ENCODE measurements at places on chromosomes 13 and 19.

- DNase-seq, result no peak
Measured at GRCh38 chr13:101763191-101763590, 310.7 kb downstream of the ITGBL1 start.

DNA sequence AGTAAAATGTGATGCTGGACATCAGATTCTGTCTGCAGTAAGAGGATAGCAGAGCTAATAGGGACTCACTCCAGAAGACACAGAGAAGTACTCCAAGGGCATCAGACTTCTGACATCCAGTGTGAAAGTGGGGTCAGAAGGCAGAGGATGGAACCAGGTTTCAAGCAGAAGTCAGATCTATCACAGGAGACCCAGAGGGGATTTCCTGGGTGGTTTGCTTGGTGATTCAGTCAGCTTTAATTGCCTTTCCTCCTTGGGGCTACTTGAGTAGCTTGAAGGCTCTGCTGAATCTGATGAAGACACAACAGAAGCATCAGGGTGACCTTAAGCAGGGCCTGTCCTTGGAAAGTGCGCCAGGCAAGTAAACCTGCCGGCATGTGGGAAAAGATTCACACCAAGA, 300.6 kb downstream of the COG6 start:
- no peak for DNase-seq

GRCh38 chr13:106986033-106986484, 418.1 kb upstream of the ARGLU1 start:
- no peak for DNase-seq

- no peak for DNase-seq
Measured at GRCh38 chr13:36710396-36710795, 36.6 kb downstream of the SERTM1 start.

DNA sequence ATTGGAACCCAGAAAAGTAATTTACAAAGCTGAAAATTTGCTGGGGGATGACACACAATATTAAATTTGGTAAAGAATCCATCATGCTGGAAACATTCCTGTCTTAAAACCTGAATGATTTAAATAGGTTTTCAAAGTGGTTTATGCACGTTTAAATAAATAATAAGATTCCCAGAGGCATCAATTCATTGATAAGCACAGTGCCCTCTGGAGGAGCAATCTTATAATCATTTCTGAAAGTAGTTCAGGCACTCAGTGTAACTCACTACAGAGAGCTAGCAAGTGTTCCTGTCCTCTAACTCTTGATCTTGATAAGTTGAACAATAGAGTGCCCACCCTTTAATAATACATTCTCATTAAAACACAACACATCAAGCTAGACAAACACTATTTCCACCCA, 43.5 kb upstream of the SHISA2 start:
- no peak for DNase-seq

GRCh38 chr13:112675366-112675756, 14.5 kb upstream of the ATP11A start:
- DNase-seq, result no peak

DNA sequence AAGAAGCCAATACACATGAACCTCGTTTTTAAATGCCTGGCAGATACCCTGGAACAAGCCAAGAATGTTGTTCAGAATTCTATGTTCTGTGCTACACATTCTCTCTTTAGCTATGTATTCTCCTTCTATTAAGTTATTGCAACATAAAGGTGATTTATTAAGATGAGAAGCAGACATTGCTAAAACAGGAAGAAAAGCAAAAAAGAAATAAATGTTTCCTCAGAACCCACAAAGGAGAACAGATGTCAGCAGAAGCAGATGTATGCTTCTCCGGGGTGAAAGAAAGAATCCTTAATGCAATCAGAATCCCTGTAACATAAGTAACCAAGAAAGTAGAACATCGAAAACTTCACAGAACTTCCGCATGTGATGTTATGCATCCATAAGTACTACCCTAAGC, 302.9 kb downstream of the DCT start:
- no peak for DNase-seq

- no peak for DNase-seq
Measured at GRCh38 chr13:69600811-69601210, 506.8 kb upstream of the ATXN8OS start.

DNA sequence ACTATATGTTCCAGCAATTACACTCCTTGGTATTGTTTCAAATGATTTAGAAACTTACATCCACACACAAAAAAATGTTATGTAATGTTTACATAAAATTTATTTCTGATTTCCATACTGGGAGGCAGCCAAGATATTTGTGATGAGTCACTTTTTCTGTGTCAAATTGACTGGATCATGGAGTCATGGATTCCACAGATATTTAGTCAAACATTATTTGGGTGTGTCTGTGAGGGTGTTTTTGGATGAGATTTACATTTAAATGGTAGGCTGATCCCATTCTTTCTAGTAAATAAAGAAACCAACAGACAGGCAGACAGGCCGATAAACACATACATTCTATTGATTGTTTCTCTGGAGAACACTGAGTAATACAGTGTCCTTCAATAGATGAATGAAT, 562.8 kb downstream of the SLITRK6 start:
- no peak for DNase-seq

DNA sequence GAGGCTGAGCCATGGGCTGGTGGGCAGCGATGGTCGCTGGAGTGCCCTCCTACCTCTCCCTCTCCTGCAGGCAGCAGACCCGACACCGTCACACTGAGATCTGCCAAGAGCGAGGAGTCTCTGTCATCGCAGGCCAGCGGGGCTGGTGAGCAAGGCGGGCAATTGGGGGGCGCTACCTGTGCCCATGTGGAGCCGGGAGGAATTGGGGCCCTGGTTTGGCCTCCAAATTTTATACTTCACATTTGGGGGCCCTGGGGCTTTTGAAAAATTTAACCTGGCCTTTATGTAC, 9.9 kb downstream of the ARHGAP33 start:
- DNase-seq, result no peak

- DNase-seq, result no peak
Measured at GRCh38 chr13:112893570-112894422, 75.2 kb upstream of the MCF2L start.

DNA sequence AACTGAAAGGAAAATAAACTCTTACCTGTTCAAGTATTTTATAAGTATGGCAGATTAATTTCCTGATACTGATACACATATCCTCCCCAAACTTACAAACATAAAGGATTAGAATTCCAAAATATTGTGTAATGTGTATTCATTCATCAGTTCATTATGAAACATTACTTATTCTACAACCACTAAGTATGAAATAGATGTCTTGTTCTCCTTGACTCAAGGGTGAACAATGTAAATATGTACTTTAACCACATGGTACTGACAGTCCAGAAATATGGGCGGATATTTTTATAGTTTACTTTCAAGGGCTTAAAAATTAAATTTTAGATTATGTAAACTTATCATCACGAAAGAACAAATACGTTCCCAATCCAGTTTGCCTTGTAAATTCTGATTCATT, 334.0 kb downstream of the LIG4 start:
- no peak for DNase-seq

- peak; percentile 32 for DNase-seq
Measured at GRCh38 chr13:27375686-27376326, 48.6 kb upstream of the GTF3A start.

DNA sequence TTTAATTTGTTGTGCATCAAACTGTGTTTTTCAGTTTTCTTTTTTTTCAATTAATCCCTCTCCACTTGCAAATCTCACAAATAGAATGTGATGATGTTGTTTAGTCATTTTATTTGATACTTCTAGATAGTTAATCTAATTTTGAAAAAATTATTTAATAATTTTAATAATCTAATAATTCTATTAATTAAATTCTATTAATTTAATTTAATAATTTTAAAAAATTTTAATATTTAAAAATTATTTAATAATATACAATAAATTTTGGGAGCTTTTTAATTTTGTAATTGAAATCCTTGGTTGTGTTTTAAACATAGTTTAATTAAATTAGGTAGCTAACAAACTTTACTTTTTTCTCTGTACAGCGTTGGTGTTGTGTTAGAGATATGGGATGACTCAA, 393.8 kb downstream of the OLFM4 start:
- DNase-seq, result no peak

DNA sequence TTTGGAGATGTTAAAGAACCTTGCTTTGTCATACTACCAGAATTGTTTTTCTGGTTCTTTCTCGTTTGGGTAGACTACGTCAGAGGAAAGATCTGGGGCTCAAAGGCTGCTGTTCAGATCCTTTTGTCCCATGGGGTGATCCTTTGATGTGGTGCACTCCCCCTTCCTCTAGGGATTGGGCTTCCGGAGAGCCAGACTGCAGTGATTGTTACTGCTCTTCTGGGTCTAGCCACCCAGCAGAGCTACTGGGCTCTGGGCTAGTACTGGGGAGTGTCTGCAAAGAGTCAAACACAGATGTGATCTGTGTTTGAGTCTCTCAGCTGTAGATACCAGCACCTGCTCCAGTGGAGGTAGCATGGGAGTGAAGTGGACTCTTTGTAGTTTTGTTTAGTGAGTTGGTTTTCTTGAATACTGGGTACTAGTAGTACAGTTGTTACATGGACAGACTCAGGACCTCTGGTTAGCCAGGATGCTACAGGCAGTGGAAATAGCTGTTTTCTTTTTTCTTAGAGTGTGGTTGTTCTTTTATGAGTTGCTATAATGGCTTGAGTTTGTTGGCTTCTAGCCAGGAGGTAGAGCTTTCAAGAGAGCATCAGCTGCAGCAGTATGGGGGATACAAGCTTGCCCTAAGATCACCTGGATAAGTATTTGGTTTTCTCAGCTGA, 34.4 kb downstream of the DNAJC15 start:
- no peak for DNase-seq

DNA sequence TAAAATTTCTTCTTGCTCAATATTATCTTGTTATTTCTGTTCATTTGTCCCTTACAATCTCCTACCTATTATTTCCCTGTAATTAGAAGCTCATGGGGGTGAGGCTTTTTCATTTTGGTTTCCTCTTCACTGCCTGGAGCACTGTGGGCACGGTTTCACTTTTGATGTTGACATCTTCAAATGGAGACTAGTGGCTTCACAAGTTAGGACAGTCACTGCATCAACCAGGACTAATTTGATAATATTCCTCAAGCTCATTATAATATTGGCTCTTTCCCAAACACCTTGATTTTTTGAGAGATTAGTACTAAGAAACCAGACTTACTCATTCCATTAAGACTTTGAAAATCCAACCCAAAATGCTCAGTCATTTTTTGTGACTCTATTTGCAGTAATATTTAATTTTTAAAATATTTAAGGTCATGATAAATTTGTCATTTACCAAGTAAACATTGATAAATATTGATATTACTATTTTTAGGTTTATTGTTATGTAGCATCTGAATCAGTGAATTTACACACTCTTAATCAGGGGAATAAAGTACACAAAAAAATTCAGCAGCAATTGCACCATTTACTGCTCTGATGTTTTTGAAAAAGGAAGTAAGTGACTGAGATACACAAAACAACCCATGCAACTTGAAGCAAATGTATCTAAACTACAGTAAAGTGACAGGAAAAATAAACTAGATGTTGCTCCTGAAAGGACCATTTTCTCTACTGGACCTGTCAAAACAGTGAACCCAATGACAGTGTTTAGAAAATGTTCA, 28.8 kb upstream of the RCBTB2 start:
- DNase-seq, result no peak

Data from stimulated activated CD8-positive, alpha-beta memory T cell treated with anti-CD3 and anti-CD28 coated beads, Interleukin-7, amount 100 ng/mL, for 1 hour (primary cell).